ENCODE measurements at places on chromosomes 16 and 17.

GRCh38 chr17:4674685-4674998 is 29.3 kb downstream of the PELP1 start:
- DNase-seq, result no peak

DNA sequence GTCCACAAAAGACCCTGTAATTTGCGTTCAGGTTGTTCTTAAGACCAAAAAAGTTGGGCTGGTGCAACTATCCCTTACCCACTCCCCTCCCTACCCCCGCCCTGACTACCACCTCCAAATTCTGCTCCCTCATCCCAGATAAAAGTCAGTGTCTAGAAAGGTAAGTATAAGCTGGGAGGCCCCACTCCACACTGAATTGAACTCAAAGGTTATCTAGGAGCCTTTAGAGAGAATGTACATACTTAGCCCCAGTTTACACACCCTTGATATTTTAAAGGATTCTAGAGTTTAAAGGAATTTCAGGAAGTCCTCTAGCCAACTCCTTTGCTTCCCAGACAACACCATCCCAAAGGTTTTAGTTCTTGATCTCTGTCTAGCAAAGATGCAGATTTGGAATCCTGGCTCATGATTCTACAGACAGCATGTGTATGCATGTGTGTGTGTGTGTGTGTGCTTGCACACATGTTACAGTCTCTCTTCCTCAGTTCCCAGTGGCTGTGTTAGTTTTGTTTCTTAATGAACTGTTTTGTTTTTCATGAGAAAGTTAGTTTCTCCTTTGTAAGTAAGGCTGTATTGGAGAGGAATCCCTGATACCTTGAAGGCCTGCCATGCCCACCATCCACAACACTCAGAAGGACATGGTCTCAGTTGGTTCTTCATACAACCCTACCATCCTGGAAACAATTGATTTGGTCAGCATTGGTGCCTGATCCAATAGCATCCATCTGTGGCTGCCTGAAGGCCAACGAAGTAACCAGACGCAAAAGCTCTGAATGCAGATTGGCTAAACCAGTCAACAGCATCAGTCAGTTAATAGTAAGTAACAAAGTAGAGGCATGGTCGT is 281.3 kb downstream of the SOX9 start:
- DNase-seq, result no peak

GRCh38 chr17:48429638-48430586 is at the start of gene SKAP1:
Gene SKAP1 (minus strand): TSS chr17:48430214.
- DNase-seq, result peak; percentile 13

GRCh38 chr17:36540696-36541095 is 4.0 kb upstream of the GGNBP2 start:
- DNase-seq, result no peak

DNA sequence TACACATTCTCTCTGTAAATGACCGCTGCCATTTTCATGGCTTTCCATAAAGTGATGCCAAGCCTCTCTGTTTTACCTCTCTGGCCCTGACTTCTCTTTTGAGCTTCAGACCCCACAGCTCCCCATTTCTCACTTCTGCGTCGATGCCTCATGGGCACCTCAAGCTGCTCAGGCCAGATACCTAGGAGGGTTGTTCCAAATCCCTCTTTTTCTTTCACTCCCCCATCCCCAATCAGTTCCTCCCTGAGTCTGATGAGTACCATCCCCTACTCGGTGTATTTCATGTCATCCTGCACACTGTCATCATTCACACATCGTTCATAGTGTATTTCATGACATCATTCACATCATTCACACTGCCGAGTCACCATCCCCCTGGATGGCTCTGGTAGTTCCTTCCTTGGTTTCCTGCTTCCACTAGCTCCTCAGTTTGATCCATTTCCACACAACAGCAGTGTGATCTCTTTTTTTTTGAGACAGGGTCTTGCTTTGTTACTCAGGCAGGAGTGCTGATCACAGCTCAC is 43.1 kb downstream of the NTN1 start:
- no peak for DNase-seq

GRCh38 chr17:14459955-14460354 is 159.1 kb downstream of the HS3ST3B1 start:
- no peak for DNase-seq

- DNase-seq, result no peak
These were observed 965 bp upstream of the TMC6 start for GRCh38 chr17:78129351-78130089.

DNA sequence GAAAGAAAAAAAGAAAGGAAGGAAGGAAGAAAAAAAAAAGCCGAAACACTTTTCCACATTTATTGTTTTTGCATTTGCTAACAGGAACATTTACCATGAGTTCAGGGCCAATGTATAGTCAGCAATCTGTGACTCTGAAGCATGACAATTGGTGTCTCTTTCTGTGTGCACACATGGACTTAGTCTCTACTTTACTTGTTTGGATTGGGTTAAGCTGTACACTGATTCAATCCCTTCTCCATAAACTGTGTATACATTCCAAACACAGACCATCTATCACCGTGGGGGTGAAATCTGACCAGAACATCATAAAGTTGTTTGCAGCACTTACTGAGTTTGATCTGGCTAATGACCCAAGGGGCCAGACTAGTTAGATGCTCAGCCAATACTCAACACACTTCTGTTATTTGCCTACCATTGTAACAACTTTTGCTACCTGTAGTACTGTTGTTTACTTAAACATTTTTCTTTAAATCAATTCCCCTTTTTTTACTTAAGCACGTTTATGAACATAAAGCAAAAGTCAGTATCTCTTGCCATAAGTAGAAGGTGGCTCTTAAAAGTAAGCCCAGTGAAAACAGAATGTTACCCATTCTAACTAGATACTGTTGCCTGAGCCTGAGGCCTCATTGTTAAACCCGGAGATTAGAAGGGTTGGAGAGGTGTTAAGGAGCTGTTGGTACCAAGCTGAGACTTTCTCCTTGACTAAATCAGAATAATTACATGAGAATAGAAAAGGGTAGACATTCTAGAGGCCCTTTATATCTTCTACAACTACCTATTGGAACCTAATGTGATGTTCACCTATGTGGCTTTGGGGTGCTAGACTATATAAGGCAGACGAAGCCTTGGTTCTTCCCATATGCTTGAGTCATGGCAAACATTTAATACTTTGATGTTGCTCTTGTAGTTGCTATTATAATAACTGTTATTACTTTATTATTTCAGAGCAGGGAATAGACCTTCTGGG is 41.8 kb downstream of the SCNN1B start:
- peak; percentile 50 for DNase-seq

GRCh38 chr17:49287481-49287880 is 56.9 kb upstream of the PHOSPHO1 start:
- no peak for DNase-seq

- no peak for DNase-seq
These were observed 37.7 kb downstream of the IST1 start for GRCh38 chr16:71933017-71933416.

- DNase-seq, result no peak
These were observed 166.3 kb downstream of the MSI2 start for GRCh38 chr17:57422574-57423164.

DNA sequence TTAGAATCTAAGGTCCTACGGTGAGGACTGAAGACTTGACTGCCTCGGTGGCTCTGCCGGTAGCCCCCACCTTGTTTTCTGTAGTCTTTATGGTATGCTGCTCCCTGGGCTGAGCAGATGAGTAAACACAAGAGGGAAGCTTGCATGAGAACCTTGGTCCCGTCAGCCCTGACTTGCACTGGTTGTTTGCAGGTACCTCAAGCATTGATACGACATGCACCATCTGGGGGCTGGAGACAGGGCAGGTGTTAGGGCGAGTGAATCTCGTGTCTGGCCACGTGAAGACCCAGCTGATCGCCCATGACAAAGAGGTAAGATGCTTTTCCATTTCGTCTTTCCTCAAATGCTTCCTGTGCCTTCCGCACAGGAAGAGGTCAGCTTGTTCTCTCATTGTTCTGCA is 21.1 kb upstream of the TACO1 start:
- no peak for DNase-seq

DNA sequence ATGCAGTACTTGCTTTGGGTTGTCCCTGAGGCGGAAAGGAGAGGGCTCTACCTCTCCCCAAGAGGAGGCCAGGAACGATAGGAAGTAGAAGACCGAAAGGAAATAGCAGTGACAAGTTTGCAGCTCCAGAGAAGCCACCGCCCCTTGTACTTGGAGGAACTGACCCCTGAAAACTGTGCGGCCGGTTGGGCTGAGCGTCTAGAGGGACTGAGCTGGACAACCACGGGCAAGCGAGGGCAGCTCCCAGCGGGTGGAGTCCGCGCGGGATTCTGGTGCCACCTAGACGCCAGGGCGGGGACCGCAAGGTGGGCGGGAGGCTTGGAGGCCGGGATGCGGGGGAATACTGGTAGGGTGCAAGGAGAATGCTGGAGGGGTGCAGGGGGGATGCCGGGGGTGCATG is 1.3 kb upstream of the SLC6A4 start:
- DNase-seq, result peak; percentile 59

DNA sequence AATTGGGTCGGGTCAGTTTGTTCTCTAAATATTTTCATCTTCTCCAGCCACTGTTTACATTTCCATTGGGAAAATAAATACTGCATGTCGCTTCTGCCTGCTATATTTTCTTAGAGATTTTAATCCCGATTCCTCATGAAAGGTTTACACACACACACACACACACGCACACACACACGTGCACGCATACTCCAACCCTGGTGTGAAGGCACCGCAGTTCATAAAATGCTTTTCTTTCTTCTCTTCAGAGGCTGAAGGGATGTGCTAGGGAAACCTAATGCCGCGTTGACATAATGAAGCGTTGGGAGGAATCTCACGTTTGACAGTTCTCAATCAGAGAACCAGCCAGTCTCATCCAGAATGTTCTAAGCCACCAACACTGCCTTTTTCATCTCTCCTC is 222.9 kb upstream of the IRX3 start:
- no peak for DNase-seq

DNA sequence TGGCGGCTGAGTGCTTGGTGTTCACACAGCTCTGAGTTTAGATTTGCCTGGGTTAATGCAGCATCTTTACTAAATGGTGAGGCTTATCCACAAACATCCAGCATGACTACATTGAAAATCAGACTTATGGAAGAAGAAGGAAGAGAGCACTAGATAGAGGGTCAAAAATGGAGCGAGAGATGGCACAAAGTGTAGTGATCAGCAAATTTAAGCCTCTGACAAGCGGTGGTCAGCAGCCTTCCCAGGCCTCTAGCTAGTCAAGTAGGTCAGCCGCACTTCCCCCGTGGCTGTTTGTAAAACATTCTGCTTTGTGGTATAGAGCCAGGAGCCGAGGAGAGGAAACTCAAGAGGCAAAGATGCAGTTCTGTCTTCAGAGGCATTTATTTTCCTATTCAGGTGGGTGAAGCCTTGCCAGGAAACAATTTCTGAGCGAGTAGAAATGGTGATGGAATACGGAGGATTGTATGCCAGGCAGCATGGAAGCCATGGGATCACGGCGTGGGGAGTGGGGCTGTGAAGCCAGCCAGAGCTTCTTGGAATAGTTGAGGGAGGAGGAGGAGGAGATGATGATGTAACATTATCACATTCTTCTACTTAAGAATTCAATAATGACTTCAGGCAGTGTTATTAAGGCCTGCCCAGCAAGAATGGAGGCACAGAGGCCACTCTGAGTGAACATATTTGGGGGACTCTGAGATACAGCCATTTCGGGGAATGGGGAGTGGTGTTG is 118.9 kb downstream of the MSI2 start:
- peak; percentile 39 for DNase-seq

DNA sequence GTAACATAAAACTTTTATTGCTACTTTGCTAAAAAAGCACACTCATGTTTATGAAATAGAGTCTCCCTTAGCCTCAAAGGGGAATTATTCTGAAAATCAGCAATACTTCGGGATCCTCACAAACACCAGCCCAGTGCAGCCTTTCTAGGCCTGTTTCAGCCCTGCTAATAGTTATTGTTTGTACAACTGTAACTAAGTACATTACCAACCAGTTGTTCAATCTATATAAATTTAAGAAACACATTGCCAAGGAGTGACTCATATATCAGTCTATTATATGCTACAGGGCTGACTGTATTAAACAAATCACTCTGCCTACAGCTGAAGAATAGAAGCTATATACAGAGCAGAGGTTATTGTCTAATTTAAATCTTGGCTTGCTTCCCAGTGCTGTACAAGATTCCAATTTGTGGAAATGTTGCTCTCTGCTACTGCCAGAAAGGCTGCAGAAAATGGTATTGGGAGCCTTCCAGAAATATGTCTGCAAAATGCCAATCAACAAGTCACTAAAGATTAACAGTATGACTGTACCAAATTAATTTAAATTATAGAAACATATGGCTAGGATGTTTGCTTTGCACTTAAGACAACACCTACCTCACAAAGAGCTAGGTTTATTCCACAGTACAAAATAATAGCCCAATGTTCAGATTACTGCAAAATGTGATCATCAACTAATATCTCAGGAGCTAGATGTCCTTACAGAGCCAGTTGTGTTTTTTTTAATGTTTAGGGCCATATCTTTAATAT is 49.7 kb downstream of the TOX3 start:
- no peak for DNase-seq
